ENCODE measurements at places on chromosomes 4 and X.

DNA sequence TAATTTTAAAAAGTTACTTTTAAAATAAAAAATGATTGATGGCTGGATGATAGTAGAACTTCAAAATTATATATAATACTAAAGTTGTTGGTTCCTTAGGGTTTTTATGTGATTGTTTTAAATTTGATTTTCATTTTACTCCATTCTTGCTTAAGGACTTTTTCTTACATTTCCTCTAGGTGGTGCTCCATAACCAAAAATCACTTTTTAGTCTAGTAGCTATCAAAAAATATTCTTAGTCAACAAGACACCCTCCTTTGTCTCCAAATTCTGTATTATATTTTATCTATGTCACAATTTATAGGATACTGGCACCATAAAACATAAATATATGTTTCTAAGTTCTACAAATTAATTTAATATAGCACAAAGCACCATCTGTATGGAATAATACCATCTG lies 67.2 kb upstream of the BRWD3 start:
- no peak for DNase-seq

DNA sequence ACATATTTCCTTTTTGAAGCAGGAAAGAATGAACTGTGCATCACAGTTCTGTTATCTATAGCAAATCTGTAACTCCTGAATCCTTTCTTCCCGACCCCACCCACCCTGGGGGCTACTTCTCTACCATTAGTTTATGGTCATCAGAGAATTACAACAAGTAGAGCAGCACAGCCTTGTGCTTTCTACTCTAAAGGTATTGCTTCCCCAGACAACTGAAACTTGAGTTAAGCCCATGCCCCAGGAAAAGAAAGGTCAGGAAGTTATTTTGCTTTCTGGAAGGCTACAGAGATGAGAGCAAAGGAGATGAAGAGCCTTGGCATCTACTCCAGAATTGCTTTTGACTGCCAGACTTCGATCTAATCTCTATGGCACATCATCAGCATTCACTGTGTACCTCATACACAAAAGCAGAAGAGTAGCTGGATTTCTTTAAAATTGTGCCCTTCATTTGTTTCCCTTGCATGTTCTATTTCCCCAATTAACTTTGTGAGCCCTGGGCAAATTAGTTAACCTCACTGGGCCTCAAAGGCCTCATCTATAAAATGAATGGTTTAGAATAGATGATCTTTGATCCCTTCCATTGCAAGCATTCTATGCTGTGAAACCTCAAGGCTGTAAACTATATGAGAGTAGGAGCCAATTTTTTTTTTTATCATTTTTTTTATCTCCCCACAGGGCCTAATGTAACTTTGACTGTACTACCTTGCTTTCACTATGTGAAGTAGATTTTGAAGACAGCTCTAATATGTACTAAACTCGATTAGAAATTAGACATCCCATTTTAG lies 595.6 kb downstream of the RPA4 start:
- DNase-seq, result no peak

DNA sequence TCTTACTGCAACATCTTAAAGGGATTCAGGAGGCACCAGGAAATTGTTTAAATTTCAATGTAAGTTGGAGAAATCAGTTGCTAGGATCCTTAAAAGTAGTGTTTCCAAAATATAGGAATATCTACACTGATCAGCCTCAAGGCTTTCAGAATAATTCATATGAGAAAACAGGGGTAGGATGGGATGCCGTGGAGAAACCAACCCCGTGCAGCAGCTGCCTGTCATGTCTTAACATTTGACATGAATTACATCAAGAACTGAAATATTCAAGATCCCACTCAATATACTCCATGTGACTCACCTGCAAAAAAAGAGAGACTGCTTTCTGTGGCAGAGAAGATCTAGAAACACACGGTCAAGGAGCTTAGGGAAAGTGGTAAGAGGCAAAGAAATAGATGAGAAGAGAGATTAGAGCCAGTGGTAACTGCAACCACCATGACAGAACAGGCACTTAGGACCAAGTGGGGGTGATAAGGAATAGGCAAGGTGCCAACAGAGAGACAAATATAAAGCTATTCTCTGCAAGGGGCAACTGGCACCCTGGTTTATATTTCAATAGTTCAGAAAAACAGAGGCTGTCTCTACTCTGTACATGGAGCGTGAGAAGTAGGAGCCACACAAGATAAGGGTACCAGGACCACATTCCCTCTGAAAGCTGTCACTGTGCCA lies 64.0 kb downstream of the SLC39A8 start:
- no peak for DNase-seq

- DNase-seq, result no peak
These were observed 16.6 kb downstream of the COQ2 start for GRCh38 chr4:83267830-83268475.

DNA sequence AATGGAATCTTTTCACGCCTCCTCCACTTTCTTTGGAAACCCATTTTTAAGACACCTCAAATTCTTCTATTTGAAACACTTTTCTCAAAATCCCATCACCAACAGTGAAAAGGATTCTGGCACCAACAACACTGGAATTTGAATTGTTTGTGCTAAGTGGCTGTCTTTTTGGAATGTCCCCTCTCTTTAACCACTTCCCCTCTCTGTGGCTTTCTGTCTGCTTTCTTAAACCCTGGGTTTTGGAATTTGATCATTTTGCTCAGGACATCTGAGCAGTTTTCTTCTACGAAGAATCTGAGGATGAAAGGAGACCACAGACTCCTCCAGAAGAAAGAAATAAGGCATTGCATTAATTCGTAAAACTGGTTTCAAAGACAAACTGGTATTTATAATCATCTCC lies 89.0 kb downstream of the MXRA5 start:
- no peak for DNase-seq

DNA sequence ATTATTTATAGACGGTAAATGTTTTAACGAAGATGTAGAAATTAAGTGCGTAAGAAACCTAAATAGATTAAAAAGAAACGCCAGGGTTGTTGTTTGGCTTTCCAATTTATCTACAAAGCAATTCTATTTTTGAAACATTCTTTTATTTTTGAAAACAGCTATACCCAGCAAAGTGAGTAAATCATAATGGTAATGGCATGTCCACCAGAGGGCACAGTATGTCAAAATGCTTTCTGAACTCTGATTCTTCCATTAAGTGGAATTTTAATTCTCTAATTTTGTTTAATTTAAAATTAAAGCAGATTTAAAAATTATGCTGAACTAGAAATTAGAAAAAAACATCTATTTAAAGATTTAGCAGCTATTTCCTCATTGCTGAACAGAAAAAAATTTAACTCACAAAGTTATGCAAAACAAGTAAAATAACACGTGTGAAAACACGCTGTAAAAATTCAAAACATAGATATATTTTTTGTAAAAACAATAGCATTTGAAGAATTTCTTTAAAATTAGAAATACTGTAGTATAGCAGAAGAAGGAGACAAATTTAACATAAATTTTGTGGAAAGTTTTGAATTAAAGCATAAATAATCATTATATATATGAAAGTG lies 26.5 kb downstream of the RASSF6 start:
- DNase-seq, result no peak

GRCh38 chrX:28787206-28787605 lies 200.0 kb downstream of the IL1RAPL1 start:
- DNase-seq, result no peak

Measured in activated naive CD4-positive, alpha-beta T cell treated with Interleukin-2 at 50 U/mL for 16 hours (primary cell).